Right hindlimb (tissue), 1 donor: ENCODE measurements at places on chromosomes 4 and X.

DNA sequence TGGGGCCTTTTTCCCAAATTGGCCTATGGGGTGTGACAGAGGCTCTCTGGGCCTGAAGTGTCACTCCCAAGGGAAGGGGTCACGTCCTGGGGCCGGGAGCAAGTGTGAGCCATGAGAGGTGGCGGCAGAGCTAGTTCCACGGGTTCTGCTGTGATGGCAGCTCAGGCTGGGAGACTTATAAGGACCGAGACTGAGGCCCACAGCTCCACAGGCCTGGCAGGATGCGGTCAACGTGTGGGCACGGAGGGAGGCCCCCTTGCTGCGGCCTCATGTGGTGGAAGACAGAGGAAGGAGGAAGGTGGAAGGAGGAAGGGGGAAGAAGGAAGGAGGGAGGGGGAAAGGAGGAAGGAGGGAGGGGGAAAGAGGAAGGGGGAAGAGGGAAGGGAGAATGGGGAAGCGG, 7.2 kb upstream of the CPLX1 start:
- DNase-seq, result peak; percentile 14

DNA sequence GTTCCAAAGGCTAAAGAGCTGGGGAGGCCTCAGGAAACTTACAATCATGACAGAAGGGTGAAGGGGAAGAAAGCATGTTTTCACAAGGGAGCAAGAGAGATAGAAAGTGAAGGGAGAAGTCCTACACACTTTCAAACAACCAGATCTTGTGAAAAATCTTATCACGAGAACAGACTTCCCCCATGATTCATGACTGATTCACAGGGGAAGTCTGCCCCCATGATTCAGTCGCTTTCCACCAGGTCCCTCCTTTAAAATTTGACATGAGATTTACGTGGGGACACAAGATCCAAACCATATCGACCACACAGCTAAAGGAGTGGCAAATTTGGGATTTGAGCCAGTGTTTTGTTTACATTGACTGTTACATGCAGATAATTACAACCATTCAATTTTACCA, 971.1 kb upstream of the HS3ST1 start:
- DNase-seq, result no peak

GRCh38 chrX:12002876-12003275, 135.4 kb upstream of the FRMPD4 start:
- DNase-seq, result no peak

DNA sequence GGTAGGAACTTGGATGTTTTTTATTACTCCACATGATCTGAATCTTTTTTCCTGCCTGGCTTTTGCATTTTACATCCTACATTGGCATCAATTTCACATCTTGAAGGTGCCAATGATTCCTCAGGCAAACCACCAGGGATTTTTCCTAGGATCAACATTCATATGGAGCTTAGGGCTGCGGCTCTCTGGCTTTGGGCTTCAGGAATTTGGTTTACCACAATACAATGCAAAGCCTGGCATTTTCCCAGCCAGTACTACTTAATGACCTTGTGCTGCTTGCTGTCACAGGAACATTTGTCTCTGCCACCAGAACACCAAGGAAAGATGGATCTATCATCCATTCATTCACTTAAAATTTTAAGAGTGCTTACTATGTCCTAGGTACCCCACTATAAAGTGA, 180.7 kb downstream of the PDGFC start:
- DNase-seq, result peak; percentile 41

DNA sequence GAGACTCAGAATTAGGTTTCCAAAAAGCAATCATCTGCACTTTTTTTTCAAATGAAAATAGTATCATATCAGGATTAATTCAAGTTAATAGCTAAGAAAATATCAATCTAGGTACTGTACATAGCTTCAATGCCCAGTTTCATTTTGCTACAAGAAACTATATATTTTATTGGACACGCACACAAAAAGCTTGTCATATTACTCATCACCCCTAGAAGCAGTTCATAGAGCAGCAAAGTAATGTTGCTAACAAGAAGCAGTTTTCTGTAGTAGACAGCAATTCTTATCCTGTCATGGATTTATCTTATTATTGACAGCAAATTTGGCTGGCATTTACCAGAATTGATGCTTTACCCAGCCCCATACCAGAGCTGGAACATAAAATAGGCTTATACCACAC, 52.3 kb upstream of the LSM6 start:
- DNase-seq, result no peak

- no peak for DNase-seq
These were observed 1157.3 kb upstream of the AGA start for GRCh38 chr4:178599521-178599920.

GRCh38 chrX:108316456-108316855, 121.8 kb downstream of the COL4A6 start:
- no peak for DNase-seq

DNA sequence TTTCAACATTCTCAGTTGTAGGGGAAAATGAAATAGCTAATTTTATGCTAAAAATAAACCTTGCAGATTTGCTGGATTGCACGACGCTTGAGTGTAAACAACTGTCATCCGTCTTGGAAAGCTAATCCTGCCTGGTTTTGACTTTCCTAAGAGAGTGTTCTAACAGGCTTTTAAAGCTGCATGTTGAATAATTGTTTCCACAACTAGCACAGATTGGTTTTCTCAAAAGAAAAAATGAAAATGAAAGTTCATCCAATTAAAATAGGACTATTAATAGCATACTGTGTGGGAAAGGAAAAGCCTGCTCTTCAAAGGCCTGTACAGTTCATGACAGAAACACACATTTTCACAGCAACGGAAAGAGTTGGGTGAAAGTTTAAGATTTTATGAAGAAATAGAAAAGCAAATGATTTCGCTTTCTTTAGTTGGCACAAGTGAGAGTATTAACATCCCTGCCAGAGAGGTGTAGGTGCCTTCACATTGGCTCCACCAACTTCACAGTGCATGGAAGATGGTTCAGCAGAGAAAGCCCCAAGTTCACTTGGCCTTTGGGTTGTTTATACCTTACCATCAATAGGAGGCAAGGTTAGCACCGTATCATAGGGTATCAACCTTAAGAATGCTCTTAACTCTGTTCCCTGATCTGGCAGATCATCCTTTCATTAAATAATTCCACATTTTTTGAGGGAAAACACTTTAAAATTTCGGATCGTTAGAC, 140.0 kb upstream of the GUCY1A1 start:
- DNase-seq, result no peak

- peak; percentile 25 for DNase-seq
These were observed 95.0 kb upstream of the TBL1X start for GRCh38 chrX:9369802-9370291.
